RWPE1 (cell line): ENCODE measurements at places on chromosomes 5 and 9.

DNA sequence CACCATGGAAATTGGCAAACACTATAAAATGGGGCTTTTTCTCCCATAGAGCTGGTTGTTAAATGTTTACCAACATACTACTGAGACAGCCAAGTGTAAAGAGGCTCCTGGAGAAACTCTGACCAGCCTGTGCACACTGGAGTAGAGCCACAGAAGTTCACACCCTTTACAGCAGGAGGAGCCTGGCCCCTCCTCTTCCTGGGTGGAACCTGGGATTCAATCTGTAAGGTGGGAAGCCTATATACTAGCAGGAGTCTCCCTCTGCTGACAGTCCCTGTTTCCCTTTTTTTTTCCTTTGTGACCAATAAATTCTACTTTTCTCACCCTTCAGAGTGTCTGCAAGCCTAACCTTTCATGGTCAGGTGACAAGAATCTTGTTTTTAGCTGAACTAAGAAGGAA, 10.4 kb upstream of the SLC30A5 start:
- peak; percentile 26 for DNase-seq

DNA sequence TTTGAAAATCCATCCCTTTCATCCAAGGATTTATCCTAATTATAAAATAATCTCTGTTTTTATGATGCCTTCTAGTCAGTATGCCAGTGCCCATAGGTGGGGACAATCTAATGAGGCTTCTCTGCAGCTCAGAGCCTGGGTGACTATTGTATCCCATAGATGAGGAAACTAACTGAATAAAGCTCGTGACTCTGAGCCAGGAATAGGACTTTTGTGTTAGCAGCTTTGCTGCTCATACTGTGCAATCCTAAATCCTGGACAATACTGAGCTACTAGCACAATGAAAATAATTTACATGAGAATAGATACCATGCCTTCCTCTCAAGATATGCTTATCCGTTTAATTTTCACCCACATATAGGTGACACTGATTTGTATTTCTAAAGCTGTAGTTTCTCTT, 443.0 kb downstream of the PLK2 start:
- no peak for DNase-seq

- DNase-seq = no peak
These were observed 262.1 kb downstream of the FANCC start for GRCh38 chr9:95055334-95055850.

GRCh38 chr5:142063878-142064331, 44.7 kb upstream of the NDFIP1 start:
- DNase-seq = no peak

DNA sequence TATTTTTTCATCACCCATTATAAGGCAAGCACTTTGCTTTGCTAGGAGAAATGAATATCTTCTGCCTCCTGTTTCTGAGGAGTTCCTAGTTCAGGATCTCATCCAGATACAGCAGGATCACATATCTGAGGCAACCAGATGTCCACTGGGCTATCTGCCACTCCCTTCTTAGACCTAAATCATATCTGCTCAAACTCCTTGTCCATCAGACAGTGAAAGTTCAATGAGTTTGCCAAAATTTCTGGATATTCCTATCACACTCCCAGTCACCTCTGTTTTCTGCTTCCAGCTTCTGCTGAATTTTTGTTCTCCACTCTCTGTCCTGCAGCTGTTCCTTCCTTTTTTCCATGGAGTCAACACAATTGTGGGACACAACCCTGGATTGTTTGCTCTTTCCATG, 54.2 kb upstream of the BASP1 start:
- DNase-seq = no peak

- DNase-seq = no peak
These were observed 56.9 kb downstream of the HOMER1 start for GRCh38 chr5:79456890-79457583.
